ENCODE measurements at places on chromosomes 1 and 21.

DNA sequence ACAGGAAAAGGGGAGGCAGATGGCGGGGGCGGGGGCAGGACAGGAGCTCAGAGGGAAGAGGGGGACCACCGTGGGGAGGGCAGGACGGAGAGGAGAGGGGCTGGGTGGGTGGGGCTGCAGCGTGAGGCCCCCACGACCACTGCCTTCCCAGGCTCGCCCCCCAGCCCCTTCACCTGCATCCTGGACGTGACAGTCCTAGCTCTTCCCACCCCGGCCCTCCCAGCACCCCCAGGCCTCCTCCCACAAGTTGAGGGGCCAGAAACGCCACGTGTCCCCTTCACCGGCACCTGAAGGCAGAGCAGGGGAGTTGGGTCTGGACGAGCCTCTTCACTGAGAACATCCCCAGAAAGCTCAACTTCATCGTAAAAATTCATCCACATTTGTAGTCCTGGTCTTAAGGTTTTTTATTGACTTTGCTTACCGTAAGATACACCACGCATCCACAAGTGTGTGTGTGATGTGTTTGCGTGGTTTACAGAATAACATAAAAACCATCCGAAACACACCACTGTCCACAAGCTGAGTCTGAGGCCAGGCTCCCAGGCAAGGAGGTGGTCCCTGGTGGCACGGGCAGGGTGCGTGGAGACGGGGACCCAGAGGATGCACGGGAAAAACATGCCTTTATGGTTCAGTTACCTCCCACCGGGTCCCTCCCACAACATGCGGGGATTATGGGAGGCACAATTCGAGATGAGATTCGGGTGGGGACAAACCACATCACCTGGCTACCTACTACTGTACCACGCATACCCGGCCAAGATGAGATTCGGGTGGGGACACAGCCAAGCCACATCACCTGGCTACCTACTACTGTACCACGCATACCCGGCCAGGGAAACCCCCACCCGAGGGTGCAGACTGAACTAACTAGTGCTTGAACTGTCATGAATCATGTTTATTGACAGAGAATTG, 13.9 kb upstream of the COL18A1 start:
- DNase-seq: no peak

GRCh38 chr1:194338241-194338948, 1152.0 kb upstream of the B3GALT2 start:
- no peak for DNase-seq

DNA sequence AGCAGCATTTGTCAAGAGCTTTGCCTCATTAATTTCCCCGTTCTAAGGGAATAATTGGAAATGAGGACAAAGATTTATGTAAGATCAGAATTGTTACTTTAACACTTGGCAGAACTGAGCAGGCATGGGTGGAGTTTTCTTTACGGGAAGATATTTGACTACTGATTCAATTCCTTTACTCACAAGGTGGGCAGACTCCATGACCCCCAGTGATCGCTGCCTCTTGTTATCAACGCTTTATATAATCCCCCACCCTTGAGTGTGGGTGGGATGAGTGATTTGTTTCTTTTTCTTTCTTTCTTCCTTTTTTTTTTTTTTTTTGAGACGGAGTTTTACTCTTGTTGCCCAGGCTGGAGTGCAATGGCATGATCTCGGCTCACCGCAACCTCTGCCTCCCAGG, 65.3 kb upstream of the TENT5B start:
- DNase-seq: no peak

GRCh38 chr1:183276386-183277080, 90.5 kb downstream of the LAMC2 start:
- no peak for DNase-seq

DNA sequence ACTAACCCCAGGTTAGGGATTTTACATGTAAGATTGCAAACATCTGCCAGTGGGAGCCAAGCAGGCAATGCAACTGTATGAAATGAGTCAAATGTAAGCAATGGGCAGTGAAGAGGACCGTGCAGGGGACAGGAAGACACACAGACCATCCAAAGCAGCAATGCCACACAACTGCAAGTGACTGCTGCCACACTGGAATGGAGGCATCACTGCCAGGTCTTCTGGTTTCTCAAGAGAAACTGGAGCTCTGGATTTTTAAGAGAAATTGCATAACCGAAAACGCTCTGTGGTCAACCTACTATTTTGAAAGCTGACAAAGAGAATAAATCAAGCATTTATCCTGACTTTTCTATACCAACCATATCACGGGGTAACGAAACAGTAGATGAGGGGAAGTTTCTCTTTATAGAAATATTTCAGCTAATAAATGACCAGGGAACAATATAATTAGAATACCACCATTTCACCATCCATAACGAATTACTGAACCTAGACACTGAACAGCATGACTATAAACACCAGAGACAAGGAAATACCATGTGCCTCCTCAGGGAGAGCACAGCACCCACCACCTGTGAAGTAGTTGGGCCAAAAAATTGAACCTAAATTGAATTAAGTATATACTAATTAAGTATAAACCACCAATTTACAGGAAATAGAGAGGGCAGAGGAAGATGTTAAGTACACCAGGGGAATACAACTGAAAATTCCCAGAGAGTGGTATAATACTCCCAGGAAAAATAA, 4.4 kb downstream of the AK2 start:
- DNase-seq: no peak

- no peak for DNase-seq
These were observed 84.5 kb downstream of the CC2D1B start for GRCh38 chr1:52281518-52281917.

- DNase-seq: no peak
These were observed 25.5 kb downstream of the ODF2L start for GRCh38 chr1:86370601-86371022.

All from NCI-H1092 treated with DMSO at 0.1 percent for 48 hours (cell line).